Camera-type eye (tissue), 1 donor: ENCODE measurements at places on chromosomes 2 and 18. TPM values are rescaled to one million over a fixed set of nuclear protein-coding genes. Genes with fewer than 3 reads are reported as not detected.

The CFC1B gene
- total RNA-seq = 0.33 TPM

The ATP8B1 gene
- total RNA-seq = 12.3 TPM

The ITGB6 gene
- 12.7 TPM for total RNA-seq

The RBKS gene
- total RNA-seq = 3.2 TPM

The COL6A3 gene
- total RNA-seq = 291 TPM

The DPYSL5 gene
- total RNA-seq = 40.3 TPM

The BMP10 gene
- not detected for total RNA-seq

The SIX2 gene
- total RNA-seq = 12.4 TPM
